ENCODE measurements at places on chromosomes 3 and 15. TPM values are rescaled to one million over a fixed set of nuclear protein-coding genes. Genes with fewer than 3 reads are reported as not detected.

OR5K2 gene
- total RNA-seq, result not detected

LSMEM2 gene
- total RNA-seq, result not detected

RARB gene
- 5.9 TPM for total RNA-seq

TEX9 gene
- 5.7 TPM for total RNA-seq

SERPINI2 gene
- total RNA-seq, result 0.51 TPM

GPD1L gene
- total RNA-seq, result 33.4 TPM

TICRR gene
- total RNA-seq, result 0.16 TPM

CHST13 gene
- 0.55 TPM for total RNA-seq

SLC2A2 gene
- not detected for total RNA-seq

HESX1 gene
- total RNA-seq, result 1.9 TPM

GNAT1 gene
- not detected for total RNA-seq

LARP6 gene
- 49.7 TPM for total RNA-seq

- H3K27ac ChIP-seq, result no peak overlapping the region
- no peak overlapping the region for H3K4me3 ChIP-seq
These were observed 34.5 kb downstream of the CNTN4 start for GRCh38 chr3:2133146-2133545.

DNA sequence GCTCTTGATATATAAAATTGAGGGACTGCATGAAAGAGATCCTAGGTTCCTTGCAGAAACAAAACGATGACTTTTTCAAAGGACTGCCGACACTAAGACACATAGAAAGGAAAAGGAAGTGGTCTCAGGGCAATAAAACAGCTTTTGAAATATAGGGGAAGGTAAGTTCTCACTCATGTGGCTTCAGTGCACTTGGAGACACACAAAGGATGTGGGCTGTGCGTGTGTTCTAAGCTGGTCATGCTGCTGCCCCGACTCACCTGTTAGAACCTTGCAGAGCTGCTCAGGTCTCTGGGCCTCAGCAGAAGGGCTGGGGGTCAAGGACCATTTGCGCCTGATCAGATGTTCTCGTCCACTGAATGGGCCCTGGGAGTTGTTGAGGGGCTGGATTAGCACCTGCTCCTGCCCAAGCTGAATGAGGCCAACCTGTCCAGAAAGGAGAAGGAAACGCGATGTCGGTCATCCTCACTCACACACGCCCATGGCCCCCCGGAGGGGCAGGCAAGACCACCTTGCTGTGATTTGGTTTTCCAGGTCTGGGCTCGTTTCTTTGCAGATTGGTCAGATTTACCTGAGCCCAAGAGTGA is 11.1 kb downstream of the ADAMTS17 start:
- no peaks in the 10 kb centered on the region for H3K27me3 ChIP-seq
- no peaks in the 10 kb centered on the region for H3K4me1 ChIP-seq
- no peak overlapping the region for H3K4me3 ChIP-seq

- H3K27ac ChIP-seq, result no peak overlapping the region
- H3K4me3 ChIP-seq, result no peak overlapping the region
- DNase-seq, result no peak
- H3K27me3 ChIP-seq, result peaks cover 1% of the 10 kb centered on the region
- no peaks in the 10 kb centered on the region for H3K36me3 ChIP-seq
These were observed 2.7 kb upstream of the CSTA start for GRCh38 chr3:122322095-122323075.

- no peak for DNase-seq
- no peak overlapping the region for H3K4me3 ChIP-seq
- no peaks in the 10 kb centered on the region for H3K27me3 ChIP-seq
- no peaks in the 10 kb centered on the region for H3K4me1 ChIP-seq
These were observed 7.0 kb downstream of the ADIPOQ start for GRCh38 chr3:186849374-186849975.

GRCh38 chr15:57323806-57324589 is 52.3 kb upstream of the CGNL1 start:
- H3K4me3 ChIP-seq, result no peak overlapping the region
- peak; percentile 64 for DNase-seq
- no peaks in the 10 kb centered on the region for H3K4me1 ChIP-seq
- H3K27me3 ChIP-seq, result no peaks in the 10 kb centered on the region
- H3K36me3 ChIP-seq, result no peaks in the 10 kb centered on the region
- no peak overlapping the region for H3K27ac ChIP-seq

DNA sequence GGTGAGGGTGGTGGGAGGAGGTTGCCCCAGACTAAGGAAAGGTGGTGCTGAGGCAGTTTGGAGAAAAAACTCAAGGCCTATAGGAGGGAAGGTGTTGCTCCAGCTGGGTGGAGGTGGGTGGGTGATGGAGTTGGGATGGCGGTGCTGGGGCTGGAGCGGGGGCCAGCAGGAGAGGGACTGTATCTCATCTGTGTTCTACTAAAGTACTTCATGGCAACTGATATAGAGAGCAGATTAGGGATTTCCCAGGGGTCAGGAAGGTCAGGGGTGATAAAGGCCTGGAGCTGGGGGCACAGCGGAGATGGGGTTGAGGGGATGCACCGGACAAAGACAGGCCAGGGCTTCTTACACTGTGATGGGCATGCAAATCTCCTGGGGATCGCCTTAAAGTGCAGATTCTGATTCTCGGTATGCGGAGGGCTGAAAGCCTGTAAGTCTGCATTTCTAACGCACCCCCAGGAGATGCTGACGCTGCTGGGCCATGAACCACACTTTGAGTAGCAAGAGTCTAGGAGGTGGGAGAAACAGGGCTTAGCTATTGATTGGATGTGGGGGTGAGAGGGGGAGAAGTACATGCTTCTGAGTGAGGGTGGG is 4.2 kb downstream of the KLHL40 start:
- peak; percentile 33 for DNase-seq
- no peak overlapping the region for H3K4me3 ChIP-seq
- H3K27ac ChIP-seq, result no peak overlapping the region
- H3K4me1 ChIP-seq, result no peaks in the 10 kb centered on the region
- H3K27me3 ChIP-seq, result no peaks in the 10 kb centered on the region

- H3K36me3 ChIP-seq, result no peaks in the 10 kb centered on the region
- H3K27me3 ChIP-seq, result no peaks in the 10 kb centered on the region
- H3K4me1 ChIP-seq, result no peaks in the 10 kb centered on the region
- no peak overlapping the region for H3K27ac ChIP-seq
- no peak overlapping the region for H3K4me3 ChIP-seq
These were observed 29.5 kb downstream of the LINS1 start for GRCh38 chr15:100572362-100572983.

GRCh38 chr15:82790321-82790720 is 15.5 kb downstream of the FSD2 start:
- no peaks in the 10 kb centered on the region for H3K36me3 ChIP-seq
- H3K4me1 ChIP-seq, result no peaks in the 10 kb centered on the region
- DNase-seq, result no peak
- H3K27ac ChIP-seq, result no peak overlapping the region
- H3K4me3 ChIP-seq, result no peak overlapping the region

DNA sequence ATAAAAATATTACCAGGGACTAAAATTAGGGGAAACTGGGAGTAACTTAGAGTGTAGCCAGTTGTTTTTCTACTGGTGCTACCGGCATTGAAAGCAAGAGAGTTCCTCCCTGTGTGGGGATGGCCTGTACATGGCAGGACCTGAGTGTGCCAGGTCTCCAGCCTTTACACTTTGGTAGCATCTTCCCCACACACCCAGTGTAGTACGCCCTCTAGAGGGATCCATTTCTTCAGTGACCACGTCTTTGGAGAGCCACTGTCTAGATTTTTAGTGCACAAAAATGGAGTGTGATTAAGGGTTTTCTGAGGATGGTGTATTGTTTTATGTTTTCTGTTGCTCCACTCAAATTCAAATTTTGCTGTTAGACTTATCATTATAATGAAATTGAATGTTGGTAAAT is 507.0 kb upstream of the TPRG1 start:
- H3K27ac ChIP-seq, result no peak overlapping the region
- no peak for DNase-seq
- H3K36me3 ChIP-seq, result no peaks in the 10 kb centered on the region
- H3K27me3 ChIP-seq, result no peaks in the 10 kb centered on the region

GRCh38 chr3:119160361-119160760 is 13.0 kb upstream of the UPK1B start:
- H3K27me3 ChIP-seq, result no peaks in the 10 kb centered on the region
- H3K36me3 ChIP-seq, result no peaks in the 10 kb centered on the region
- no peak for DNase-seq
- H3K4me1 ChIP-seq, result no peaks in the 10 kb centered on the region
- H3K4me3 ChIP-seq, result no peak overlapping the region

DNA sequence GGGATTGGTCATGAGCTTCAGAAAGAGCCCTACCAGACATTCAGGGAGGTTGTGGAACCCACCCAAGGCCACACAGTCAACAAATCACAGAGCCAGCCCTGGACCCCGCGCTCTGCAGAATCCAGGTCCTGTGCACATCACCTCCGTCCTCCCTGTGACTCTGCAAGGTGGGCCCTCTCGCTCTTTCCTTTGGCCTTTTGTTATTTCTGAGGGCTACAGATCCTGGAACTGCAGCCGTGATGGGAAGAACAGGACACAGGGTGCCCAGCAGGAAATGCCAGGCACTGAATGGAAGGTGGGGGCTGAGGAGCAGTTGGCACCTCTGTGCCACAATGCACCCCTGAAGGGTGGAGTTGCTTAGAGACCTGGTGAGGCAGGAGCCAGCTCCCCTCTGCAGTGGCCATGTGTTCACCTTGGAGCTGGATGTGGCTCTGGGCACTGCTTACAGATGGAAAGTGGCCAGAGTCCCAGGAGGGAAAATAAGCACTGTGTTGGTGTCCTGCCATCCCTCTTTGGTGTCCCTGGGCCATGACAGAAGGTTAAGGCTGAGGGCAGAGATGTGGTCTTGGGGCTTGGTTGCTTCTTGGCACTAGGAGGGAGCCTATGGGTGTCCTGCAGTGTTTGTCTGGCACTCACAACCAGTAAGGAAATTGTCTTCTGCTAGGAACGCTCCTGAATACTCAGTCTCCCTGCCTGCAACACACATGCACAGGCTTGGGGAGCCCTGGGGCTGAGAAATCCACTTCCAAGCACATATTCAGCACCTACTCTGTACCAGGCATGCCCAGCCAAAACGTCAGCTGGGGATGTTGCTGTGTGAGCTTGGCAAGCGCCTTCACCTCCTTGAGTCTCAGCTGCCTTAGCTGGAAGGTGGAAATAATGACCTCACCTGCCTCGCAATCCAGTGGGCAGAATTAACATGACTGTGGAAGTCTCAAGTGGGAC is 98.0 kb upstream of the SLC6A6 start:
- H3K36me3 ChIP-seq, result no peaks in the 10 kb centered on the region
- no peak overlapping the region for H3K4me3 ChIP-seq
- no peaks in the 10 kb centered on the region for H3K4me1 ChIP-seq
- no peak overlapping the region for H3K27ac ChIP-seq
- no peaks in the 10 kb centered on the region for H3K27me3 ChIP-seq

DNA sequence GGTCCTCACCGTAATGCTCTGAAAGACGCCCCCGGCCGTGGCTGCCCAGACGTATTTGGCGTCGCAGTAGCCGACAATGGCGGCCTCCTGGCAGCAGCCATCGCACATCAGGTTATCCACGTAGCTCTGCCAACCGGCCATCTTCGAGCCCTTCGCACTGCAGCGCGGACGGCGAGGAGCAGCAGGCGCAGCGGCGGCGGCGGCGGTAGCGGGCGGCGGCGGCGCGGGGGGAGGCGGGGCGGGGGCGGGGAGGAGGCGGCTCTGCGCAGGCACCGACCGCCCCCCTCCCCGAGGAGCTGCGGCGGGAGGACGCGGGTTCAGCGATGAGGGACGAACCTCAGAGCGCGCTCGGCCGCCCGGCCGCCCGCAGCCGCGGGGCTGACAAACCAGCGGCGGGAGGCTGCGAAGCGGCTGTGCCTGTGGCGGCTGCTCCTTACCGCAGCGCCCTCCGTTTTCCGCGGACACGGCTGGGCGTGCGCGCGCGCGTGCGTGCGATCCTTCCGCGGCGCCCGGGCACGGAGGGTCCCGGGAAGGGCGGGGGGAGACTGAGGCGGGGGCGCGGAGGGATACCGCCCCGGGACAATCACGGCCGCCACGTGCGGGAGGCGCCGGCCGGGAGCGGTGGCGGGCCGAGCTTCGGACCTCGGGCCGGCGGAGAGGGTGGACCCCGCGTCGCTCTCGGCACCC is at the start of gene PFN2:
TSS of gene PFN2 (minus strand) at position 180 of the 687 bp plus-strand sequence. CDS start at position 141, 39 bp downstream.
- peaks cover 2% of the 10 kb centered on the region for H3K4me1 ChIP-seq
- peak; percentile 89 for DNase-seq
- peak within 1 kb of the TSS; percentile 80 for H3K27ac ChIP-seq
- H3K36me3 ChIP-seq, result no peaks in the 10 kb centered on the region
- peak within 1 kb of the TSS; percentile 66 for H3K4me3 ChIP-seq

DNA sequence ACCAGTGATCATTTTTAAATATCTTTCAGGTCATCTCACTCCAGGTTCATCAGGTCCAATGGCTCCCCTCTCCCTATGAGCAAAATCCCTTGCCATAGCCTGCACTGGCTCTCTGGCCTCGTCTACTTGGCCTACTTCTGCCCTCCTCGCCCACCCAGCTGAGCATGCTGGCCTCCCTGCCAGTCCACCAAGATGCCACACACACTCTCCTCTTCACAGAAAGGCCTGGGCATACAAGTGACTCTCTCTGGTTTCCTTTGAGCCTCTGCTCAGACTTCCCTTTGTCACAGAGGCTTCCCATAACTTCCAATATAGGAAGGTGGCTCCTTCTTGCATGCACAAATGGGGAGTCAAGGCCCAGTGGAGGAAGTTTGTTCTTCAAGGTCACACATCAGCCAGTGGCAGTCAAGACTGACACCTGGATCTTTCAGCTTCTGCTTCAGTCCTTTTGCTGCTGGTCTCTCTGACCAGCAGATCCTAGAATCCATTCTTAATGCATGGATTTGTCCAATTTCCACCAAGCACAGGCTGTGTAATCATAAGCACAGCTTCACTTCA is 223.2 kb upstream of the HES1 start:
- H3K4me3 ChIP-seq, result no peak overlapping the region
- no peaks in the 10 kb centered on the region for H3K4me1 ChIP-seq
- DNase-seq, result no peak
- H3K36me3 ChIP-seq, result no peaks in the 10 kb centered on the region
- no peaks in the 10 kb centered on the region for H3K27me3 ChIP-seq

GRCh38 chr15:85607842-85608241 is 186.9 kb downstream of the KLHL25 start:
- DNase-seq, result no peak
- H3K4me1 ChIP-seq, result peaks cover 5% of the 10 kb centered on the region
- H3K27ac ChIP-seq, result no peak overlapping the region
- no peak overlapping the region for H3K4me3 ChIP-seq

GRCh38 chr3:76570436-76571057 is 469.4 kb upstream of the ROBO2 start:
- H3K4me1 ChIP-seq, result no peaks in the 10 kb centered on the region
- H3K27ac ChIP-seq, result no peak overlapping the region
- no peaks in the 10 kb centered on the region for H3K27me3 ChIP-seq
- H3K36me3 ChIP-seq, result no peaks in the 10 kb centered on the region
- no peak for DNase-seq
- H3K4me3 ChIP-seq, result no peak overlapping the region

GRCh38 chr3:30775040-30775439 is 119.4 kb downstream of the GADL1 start:
- H3K27ac ChIP-seq, result no peak overlapping the region
- H3K36me3 ChIP-seq, result no peaks in the 10 kb centered on the region
- H3K27me3 ChIP-seq, result no peaks in the 10 kb centered on the region
- DNase-seq, result no peak

Measured in aorta (tissue), 5 donors.